ENCODE measurements at places on chromosomes 4 and X. TPM values are rescaled to one million over a fixed set of nuclear protein-coding genes. Genes with fewer than 3 reads are reported as not detected.

QRFPR gene
- not detected for total RNA-seq

TEX13B gene
- not detected for total RNA-seq

DCAF4L1 gene
- under 0.01 TPM for total RNA-seq

IRF2 gene
- 22.9 TPM for total RNA-seq

PABPC1L2A gene
- total RNA-seq, result not detected

GSX2 gene
- total RNA-seq, result not detected

HMX1 gene
- not detected for total RNA-seq

NUDT9 gene
- total RNA-seq, result 8.8 TPM

LSM6 gene
- 20.7 TPM for total RNA-seq

MAP9 gene
- 8.5 TPM for total RNA-seq

DMP1 gene
- not detected for total RNA-seq
